ENCODE measurements at places on chromosomes 5 and 9. TPM values are rescaled to one million over a fixed set of nuclear protein-coding genes. Genes with fewer than 3 reads are reported as not detected.
A peak's percentile ranks its signal among the peaks of the same experiment; 100 is the strongest.

Gene ARSK
- 5.6 TPM for polyA plus RNA-seq

Gene DNM1
- polyA plus RNA-seq, result 35.7 TPM

Gene MCC
- 3.6 TPM for polyA plus RNA-seq

Gene FOXI1
- polyA plus RNA-seq, result not detected

Gene FOXD4L6
- 0.05 TPM for polyA plus RNA-seq

Gene KIF4B
- 0.02 TPM for polyA plus RNA-seq

Gene TMOD1
- 0.54 TPM for polyA plus RNA-seq

DNA sequence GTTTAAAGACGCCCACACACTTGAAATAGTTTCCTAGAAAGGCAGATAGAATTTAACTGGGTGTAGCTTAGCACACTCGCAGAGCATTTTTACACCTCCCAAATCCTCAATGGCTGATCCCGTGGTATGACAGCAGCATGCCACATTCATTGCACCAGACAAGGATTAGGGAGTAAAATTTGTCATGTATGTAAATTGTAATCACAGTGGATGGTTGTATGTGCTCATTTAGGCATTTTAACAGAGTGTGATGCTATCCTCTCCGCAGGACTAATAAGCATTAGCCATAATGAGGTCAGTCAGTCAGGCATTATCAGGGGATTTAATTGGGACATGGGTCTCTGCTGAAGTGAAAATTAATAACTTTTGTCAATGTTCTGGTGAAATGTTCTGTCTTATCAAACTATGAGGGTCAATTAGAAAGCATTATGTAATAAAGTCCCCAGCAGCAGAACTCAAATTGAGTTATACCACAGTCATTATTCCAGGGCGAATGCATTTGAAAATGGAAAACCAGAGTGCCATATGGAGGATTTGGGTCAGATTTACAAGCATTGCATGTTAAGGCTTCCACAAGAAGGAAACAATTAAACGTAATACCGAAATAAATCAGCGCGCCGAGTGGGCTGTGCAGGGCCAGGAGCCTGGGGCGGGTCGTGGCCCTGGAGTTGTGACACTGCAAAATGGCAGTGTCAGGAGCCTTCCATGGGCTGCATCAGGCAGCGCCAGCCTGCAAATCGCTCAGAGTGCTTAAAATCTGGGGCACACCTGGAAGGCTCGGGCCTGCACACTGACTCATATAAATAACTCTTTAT, 602.2 kb downstream of the BNC2 start:
- H3K4me1 ChIP-seq, result no peaks in the 10 kb centered on the region
- peak; percentile 76 for DNase-seq
- H3K4me3 ChIP-seq, result no peak overlapping the region
- H3K36me3 ChIP-seq, result no peaks in the 10 kb centered on the region
- H3K27ac ChIP-seq, result peak overlapping the region; percentile 54

DNA sequence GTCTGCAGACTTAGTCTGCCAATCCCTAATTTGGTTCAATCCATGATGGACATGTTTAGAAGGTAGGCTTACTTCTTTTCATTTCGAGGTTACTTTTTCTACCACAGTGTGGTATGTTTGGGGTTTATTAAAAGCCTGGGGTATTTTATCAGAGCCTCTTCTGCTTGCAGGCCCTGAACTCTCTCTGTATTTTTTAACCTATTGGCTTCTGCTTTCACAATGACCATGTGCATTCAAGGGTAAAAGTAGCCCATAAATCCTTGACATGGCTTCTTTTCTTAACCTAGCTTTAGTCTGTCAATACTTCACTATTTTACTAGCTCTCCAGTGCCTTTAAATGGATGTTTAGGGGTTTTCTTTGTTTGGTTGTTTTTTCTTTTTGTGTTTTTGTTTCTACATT, 286.6 kb downstream of the FER start:
- no peaks in the 10 kb centered on the region for H3K27me3 ChIP-seq
- 0 out of 2 replicates have a peak, but pooled peaks cover 2% of the 10 kb centered on the region for H3K36me3 ChIP-seq
- H3K4me1 ChIP-seq, result no peaks in the 10 kb centered on the region
- no peak overlapping the region for H3K4me3 ChIP-seq
- no peak for DNase-seq

DNA sequence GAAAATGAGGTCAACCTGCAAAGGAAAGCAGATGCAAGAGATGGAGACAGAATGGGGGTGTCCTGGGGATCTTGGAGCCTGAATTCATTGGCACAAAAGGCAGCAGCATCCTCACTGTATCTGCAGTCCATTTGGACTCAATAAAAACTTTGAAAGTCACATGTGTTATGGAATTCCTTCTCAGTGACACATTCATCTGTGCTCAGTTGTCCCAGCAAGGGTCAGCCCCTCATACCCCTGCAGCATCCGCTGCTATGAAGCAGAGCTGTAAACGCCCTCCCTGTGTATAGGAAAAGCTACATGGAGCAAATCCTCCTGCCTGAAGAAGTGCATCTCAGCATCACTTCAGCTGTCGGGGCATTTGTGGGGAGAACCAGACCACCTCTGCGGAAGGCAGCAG, 14.5 kb upstream of the RARS1 start:
- H3K4me1 ChIP-seq, result peaks cover 17% of the 10 kb centered on the region
- H3K4me3 ChIP-seq, result no peak overlapping the region
- no peaks in the 10 kb centered on the region for H3K27me3 ChIP-seq
- no peak for DNase-seq

DNA sequence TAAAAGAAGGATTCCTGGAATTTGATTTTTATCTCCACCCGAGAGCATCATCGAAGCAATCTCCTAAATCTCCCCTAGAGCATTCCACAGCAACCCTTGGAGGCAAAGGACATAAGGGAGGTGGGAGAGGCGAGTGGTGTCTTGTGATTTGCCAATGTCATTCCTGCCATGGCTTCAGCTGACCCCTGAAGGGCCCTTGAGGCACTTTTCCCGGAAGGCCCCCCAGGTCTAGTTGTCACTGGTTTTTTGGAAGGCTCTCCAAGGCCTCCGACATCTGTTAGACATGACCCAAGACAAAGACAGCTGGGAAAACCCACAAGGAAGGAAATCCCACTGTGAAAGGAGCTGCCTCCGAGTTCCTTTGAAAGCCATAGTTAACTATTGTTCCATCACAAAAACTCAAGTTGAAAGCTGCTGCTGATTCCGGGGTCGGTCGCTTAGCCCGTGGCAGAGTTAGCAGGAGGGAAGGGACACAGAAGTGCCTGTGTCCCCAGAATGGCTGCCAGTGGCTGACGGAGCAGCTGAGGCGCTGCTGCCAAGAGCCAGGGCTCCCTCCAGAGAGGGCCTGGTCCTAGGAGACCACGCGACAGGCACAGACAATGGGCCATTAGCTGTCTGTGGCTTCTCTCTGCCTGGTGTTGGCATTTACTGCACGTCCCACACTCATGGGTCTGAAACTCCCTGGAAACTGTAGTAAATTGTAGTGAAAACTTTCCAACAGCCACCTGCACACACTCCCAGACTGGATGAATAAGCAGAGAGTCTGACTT, 24.4 kb upstream of the TRIO start:
- H3K4me1 ChIP-seq, result no peaks in the 10 kb centered on the region
- no peak overlapping the region for H3K27ac ChIP-seq
- no peak for DNase-seq
- H3K27me3 ChIP-seq, result no peaks in the 10 kb centered on the region
- H3K36me3 ChIP-seq, result no peaks in the 10 kb centered on the region
- no peak overlapping the region for H3K4me3 ChIP-seq

DNA sequence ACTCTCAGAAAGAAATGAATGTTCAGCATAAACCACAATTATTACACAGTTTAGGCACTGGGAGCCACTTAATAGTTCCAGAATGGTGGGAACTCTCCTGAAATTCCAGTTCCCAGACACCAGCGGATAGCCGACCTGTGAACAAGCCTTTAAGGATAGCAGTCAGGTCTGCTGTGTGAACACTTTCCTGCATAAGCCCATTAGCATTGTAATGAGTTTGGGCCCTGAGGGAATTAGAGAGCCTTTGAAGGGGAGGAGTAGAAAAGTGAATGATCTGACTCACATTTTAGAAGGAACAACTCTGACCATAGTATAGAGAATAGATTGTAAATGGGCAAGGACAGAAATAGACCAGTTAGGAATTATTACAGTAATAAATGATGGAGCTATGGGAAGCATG, 189.1 kb downstream of the ADGRV1 start:
- no peak overlapping the region for H3K4me3 ChIP-seq
- H3K4me1 ChIP-seq, result no peaks in the 10 kb centered on the region
- DNase-seq, result no peak
- no peaks in the 10 kb centered on the region for H3K27me3 ChIP-seq
- H3K27ac ChIP-seq, result no peak overlapping the region
- no peaks in the 10 kb centered on the region for H3K36me3 ChIP-seq

GRCh38 chr9:4192450-4192849, 107.4 kb downstream of the GLIS3 start:
- H3K27ac ChIP-seq, result no peak overlapping the region
- H3K27me3 ChIP-seq, result no peaks in the 10 kb centered on the region
- H3K4me1 ChIP-seq, result no peaks in the 10 kb centered on the region
- no peaks in the 10 kb centered on the region for H3K36me3 ChIP-seq
- no peak for DNase-seq
- H3K4me3 ChIP-seq, result no peak overlapping the region

- no peaks in the 10 kb centered on the region for H3K27me3 ChIP-seq
- no peak overlapping the region for H3K4me3 ChIP-seq
- no peak for DNase-seq
- H3K4me1 ChIP-seq, result no peaks in the 10 kb centered on the region
- H3K36me3 ChIP-seq, result no peaks in the 10 kb centered on the region
These were observed 612.9 kb upstream of the TLE4 start for GRCh38 chr9:78958892-78959291.

DNA sequence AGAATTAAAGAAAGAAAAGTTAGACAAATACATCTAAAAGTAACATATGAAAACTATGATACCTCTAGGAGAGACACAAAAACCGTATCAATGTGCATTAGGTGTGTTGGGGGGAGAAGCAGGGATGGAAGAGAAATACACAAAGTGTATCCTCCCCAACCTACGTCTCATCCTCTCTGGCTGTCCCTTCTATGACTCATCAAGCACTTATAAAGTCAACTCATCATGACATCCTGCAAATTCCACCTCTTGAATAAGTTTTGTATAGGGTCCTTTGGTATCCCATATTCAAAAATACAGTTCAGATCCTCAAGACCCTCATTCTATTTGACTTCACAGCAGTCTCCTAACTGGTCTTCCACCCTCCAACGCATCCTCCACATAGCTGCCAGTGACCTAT, 917.6 kb upstream of the DMAC1 start:
- no peak overlapping the region for H3K27ac ChIP-seq
- no peaks in the 10 kb centered on the region for H3K36me3 ChIP-seq
- no peak for DNase-seq
- no peaks in the 10 kb centered on the region for H3K27me3 ChIP-seq

GRCh38 chr5:169281625-169282024, 19.3 kb downstream of the SLIT3 start:
- no peak overlapping the region for H3K27ac ChIP-seq
- H3K36me3 ChIP-seq, result peaks cover 50% of the 10 kb centered on the region
- H3K4me1 ChIP-seq, result no peaks in the 10 kb centered on the region
- no peaks in the 10 kb centered on the region for H3K27me3 ChIP-seq

DNA sequence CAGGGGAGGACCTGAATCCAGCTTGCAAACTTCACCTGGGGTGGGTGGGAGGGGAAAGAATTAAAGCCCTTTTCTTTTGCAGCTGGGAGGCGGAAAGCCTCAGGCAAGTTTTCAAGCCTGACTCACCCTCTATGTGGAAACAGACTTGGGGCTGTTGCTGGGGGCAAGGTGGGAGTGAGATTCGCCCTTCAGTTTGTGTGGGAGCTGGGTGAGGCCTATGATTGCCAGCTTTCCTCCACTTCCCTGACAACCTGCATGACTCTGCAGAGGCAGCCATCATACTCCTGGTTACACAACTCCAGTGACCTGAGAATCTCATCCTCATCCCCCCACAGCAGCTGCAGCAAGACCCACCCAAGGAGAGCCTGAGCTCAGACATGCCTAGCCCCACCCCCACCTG, 43.2 kb upstream of the SREK1 start:
- no peaks in the 10 kb centered on the region for H3K4me1 ChIP-seq
- no peak for DNase-seq
- H3K4me3 ChIP-seq, result no peak overlapping the region
- H3K27ac ChIP-seq, result no peak overlapping the region
- peaks cover 31% of the 10 kb centered on the region for H3K36me3 ChIP-seq

- H3K4me1 ChIP-seq, result no peaks in the 10 kb centered on the region
- DNase-seq, result no peak
- H3K27me3 ChIP-seq, result no peaks in the 10 kb centered on the region
- H3K4me3 ChIP-seq, result no peak overlapping the region
- H3K36me3 ChIP-seq, result no peaks in the 10 kb centered on the region
These were observed 60.4 kb downstream of the RORB start for GRCh38 chr9:74557571-74557970.

All from SK-N-SH (cell line).